ENCODE measurements at places on chromosomes 12 and 14.

DNA sequence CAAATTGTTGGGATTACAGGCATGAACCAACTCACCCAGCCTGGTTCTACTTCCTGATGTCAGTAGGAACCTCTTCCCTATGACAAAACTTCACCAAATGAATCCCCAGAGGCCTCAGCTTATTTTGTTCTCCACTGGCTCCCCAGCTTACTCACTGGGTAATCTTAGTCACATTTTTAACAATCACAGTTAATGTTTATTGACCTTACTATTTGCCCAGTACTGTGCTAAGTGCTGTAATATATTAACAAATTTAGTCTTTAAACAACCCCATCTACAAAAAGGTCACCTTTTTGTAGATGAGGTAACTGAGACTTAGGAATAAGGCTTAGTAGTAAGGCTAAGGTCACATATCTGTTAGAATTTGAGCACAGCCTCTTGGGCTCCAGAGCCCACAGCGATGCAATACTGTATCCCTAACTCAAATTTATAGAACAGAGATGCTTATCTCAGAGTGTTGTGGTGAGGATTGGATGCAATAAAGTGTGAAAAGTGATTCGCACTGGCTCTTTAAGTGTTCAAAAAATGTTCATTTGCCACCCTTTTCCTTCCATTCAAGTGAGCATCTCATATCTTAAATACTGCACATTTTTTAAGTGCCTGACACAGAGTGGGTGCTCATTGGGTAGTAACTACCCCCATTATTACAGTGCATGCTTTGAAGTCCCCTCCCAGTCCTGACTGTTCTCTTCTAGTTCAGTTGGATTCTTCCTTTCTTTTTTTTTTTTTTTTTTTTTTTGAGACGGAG is 146.4 kb upstream of the ARHGAP5 start:
- no peak for DNase-seq

- DNase-seq, result peak; percentile 73
These were observed 9.4 kb downstream of the ASPG start for GRCh38 chr14:104094709-104095425.

DNA sequence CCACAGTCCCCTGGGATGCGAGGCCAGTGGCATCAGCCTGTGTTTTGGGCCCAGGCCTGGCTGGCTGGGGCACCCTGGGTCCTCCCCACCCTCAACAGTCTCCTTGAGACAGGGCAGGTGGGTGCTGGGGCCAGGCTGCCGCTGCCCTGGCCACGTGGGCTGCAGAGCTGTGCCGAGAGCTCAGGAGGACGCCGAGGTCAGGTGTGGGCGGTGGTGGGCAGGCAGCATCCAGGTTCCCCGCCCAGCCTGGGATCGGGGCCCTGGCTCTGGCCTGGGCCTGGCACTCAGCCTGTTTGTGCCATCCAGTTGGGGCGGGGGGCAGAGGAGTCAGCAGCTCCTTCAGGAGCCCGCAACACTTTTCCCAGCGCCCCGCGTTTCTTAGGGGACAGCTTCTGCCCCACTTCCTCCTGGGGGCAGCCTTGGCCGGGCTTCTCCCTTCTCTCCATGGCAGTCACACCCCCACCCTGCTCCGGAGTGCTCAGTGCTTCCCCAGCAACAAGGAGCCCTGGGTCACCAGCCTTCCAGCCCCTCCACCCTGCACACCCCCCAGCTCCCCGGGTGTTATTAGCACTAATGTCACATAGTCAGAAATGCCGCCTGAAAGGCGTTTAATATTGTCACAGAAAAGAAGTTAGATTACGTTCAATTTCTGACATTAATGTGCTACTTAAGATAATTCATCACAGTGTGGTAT is 30.8 kb downstream of the KIF26A start:
- DNase-seq, result no peak

DNA sequence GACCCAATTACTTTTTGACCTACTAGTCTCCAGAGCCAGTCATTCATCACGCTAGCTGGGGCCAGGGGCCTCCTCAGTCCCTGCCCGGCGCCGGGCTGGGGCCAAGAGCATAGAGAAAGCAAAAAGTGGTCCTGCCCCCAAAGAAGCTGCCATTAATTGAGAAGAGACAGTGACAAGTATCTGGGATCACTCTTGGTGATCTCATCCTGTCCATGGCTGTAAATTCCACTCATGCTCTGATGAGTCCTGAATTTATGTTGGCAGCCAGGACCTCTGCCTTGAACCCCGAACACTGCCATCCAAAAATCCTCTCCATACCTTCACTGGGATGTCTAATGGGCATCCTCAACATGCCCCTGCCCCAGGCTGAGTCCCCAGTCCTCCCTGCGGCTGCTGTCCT is 34.4 kb upstream of the DLK1 start:
- no peak for DNase-seq

DNA sequence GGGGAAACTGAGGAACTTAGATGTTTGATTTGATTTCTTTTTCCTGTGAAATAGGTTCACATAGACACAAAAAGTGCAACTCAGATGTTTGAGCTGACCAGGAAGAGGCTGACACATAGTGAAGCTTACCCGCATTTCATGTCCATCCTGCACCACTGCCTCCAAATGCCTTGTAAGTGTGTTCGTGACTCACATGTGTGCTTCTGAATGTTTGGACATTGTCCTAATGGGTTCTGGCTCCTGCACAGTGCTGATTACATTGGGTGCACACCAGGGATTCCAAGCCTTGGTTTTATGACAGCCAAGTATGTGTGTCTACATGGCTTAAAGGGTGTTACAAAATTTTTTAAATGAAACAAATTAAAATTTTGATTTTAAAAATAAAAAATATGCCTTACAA is 137.4 kb downstream of the DAAM1 start:
- DNase-seq, result no peak

DNA sequence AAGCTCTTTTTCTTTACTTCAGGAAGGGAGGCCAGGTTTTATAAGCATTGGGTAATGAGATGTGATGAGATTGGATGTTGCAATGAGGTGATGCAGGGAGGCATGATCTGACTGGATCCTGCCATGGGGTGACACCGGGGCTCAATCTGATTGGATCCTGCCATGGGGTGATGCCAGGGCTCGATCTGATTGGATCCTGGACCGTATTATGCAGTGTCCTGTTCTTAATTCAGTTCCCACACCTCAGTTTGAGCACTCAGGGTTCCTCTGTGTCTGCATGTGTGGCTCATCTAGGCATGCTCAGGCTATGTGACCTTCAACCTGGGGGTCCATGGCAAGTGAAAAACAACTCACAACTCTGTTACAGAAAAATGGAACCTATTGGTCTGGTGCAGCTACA is 166.4 kb downstream of the SLC15A4 start:
- no peak for DNase-seq

DNA sequence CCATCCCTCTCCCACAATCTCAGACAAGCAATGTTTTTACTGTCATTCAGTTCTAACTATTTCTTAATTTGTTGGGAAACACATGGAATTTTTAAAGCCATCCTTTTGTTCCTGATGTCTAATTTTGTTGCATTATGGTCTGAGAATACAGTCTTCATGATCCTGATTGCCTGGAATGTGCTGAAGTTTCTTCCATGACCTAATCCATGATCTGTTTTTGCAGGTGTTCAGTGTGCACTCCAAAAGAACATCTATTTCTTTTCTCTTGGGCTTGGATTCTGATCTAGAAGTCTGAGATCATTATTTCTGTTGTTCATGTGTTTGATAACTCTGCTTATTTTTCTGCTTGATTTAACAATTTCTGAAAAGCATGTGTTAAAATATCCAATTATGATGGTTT is 43.2 kb upstream of the PHC1 start:
- DNase-seq, result no peak

GRCh38 chr14:74065746-74066575 is 18.3 kb downstream of the ALDH6A1 start:
- DNase-seq, result peak; percentile 53

GRCh38 chr12:709455-710020 is 42.8 kb upstream of the WNK1 start:
- DNase-seq, result no peak

DNA sequence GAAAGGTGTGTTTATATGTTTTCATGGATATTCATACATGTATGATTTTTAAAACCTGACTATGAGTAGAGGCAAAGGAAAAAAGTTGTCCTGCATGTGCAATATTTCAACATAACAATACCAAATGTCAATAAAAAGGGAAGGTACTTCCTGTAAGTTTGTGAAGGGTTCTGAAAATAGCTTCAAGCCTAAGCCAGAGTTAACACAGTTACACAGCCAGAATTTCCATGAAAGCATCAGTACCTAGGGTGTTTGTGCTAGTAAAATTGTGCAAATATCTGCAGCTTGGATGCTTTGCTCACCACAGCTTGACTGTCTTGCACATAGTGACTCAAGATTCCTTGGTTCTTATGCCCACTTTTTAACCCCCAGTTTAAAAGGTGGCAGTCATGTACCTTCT is 193.1 kb upstream of the FAR2 start:
- no peak for DNase-seq

- no peak for DNase-seq
These were observed 15.6 kb downstream of the CNOT2 start for GRCh38 chr12:70258605-70259403.

- DNase-seq, result no peak
These were observed 49.3 kb upstream of the AMN start for GRCh38 chr14:102873131-102873530.

DNA sequence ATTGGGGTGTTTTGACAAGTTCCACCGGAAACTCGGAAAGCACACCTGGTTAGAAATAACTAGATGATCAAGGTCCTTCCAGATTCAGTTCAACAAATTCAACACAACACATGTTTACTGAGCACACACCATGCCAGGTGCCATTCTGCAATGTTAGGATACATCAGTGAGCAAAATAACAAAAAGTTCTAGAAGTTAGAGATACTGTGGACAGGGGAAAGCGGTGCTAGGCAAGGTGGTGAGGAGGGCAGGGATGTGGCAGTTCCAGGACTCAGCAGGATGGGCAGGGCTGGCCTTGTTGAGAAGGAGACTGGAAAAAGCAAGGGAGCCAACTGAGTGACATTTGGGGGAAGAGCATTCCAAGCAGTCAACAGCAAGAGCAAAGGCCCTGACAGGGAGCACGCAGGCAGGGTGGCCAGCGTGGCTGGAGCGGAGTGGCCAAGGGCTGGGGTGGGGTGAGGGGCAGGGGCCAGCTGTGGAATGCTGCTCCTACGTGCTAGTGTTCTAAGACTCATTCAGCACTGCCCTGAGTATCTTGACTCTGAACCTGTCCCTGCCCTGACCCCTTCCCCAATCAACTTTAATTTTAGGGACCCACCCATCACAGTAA is 19.4 kb upstream of the FAIM2 start:
- DNase-seq, result no peak

GRCh38 chr12:99282086-99282485 is 365.5 kb upstream of the GARIN6 start:
- DNase-seq, result no peak

DNA sequence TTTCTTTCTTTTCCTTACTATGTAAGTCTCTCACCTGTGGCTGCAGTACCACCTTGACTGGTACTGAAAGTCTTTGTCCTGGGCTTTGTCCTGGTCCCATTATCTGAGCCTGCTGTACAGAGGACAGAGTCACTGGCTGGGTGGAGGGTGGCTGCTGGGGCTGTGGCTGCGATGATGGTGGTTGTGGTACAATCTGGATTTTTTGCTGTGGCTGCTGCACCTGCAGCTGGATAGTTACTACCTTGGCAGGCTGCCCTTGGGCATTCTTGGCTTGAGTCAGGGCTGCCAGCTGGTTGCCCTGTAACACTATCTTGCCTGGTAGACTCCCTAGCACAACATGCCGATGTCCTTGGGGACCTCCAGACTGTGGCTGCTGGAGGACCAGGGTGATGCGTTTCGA is 27.0 kb downstream of the CHD8 start:
- no peak for DNase-seq

DNA sequence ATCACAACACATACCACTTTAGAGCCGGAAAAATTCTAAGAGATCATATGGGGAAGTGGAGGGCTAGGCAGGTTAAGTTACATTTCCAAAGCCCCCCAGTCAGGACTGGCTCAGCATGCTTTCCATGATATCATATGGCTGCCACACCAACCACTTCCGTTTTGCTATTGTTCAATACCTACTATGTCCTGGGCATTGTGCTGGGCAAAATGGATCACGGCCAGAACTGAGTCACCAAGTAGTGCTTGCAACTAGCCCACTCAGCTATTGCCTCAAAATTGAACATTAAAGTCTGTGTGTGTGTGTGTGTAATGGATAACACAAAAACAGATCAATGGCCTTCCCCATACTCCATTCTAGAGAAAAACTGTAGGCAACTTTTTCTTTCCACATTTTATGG is 22.7 kb downstream of the WIF1 start:
- no peak for DNase-seq

- no peak for DNase-seq
These were observed 36.2 kb upstream of the FZD10 start for GRCh38 chr12:130126023-130126432.

DNA sequence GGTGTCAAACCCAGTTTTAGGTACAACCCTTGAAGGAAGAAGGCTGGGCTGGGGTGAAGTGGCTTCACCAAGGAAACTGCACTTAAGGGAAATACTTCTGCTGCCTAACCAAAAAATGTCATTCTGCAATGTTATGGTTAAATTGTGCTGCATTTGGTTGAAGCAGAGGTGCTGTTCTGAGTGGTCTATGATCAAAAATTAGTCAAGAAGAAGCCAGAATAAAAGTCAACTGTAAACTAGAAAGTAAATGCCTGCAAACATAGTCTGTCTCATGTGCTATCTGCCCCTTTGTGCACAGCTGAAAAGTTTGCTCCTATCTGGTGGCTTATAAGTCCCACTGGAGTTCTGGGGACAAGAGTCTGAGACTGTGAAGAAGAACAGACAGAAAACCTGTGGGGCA is 158.8 kb downstream of the C12orf42 start:
- DNase-seq, result no peak

GRCh38 chr12:65208964-65209654 is 39.7 kb downstream of the LEMD3 start:
- peak; percentile 68 for DNase-seq

GRCh38 chr12:14256555-14257169 is 108.8 kb upstream of the ATF7IP start:
- peak; percentile 94 for DNase-seq
